ENCODE measurements at places on chromosomes 6 and 20. TPM values are rescaled to one million over a fixed set of nuclear protein-coding genes. Genes with fewer than 3 reads are reported as not detected.

The ITCH gene
- 48.4 TPM for total RNA-seq

The SLPI gene
- total RNA-seq, result not detected

The PTPRT gene
- total RNA-seq, result 1.5 TPM

GRCh38 chr6:83055366-83055964, 10.2 kb downstream of the UBE3D start:
- H3K4me1 ChIP-seq, result no peaks in the 10 kb centered on the region
- no peaks in the 10 kb centered on the region for H3K27me3 ChIP-seq
- H3K4me3 ChIP-seq, result no peak overlapping the region

DNA sequence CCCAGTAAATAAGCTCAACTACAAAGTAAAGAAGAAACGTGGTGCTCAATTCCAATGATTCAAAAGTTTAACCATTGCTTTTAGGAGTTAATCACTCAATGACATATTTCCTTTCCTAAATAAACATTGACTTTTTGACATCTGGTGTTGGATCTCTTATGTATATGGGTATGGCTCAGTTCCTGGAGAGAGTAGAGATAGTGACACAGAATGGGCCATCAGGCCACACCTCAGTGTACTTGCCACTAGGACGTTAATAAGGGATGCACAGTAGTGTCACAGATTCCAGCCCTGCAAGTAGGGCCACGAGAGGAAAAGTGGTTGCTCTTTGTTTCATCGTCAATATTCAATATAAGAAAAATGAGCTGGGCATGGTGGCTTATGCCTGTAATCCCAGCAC, 48.9 kb upstream of the TXNDC5 start:
- H3K4me1 ChIP-seq, result no peaks in the 10 kb centered on the region
- DNase-seq, result no peak
- no peaks in the 10 kb centered on the region for H3K36me3 ChIP-seq
- no peak overlapping the region for H3K27ac ChIP-seq
- no peaks in the 10 kb centered on the region for H3K27me3 ChIP-seq

DNA sequence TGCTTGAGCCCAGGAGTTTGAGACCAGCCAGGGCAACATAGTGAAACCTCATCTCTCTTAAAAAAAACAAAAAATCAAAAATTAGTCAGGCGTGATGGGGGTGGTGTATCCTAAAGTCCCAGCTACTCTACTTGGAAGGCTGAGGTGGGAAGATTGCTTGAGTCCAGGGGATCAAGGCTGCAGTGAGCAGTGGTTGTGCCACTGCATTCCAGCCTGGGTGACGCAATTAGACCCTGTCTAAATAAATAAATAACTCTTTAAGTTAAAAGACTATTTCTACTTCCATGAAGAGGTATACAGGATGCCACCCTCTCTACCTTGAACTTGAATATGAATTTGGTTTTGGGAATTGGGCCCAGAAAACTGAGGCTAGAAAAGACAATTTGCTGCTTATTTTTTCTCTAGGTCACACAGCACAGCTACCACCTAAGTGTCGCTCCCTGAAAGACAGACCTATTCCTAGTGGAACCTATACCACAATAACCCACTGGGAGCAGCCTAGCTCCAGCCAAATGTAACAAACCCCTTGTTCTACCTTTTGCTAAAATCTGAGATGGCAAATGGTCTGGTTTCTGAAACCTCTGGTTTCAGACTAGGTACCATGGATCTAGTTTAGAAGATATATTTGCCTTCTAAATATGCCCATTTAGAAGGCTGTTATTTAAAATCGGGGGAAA, 35.2 kb downstream of the HMGCLL1 start:
- H3K36me3 ChIP-seq, result no peaks in the 10 kb centered on the region
- H3K27ac ChIP-seq, result no peak overlapping the region
- no peaks in the 10 kb centered on the region for H3K27me3 ChIP-seq
- H3K4me1 ChIP-seq, result no peaks in the 10 kb centered on the region
- H3K4me3 ChIP-seq, result no peak overlapping the region

GRCh38 chr6:46730921-46731461, 4.2 kb downstream of the PLA2G7 start:
- H3K4me3 ChIP-seq, result no peak overlapping the region
- H3K27me3 ChIP-seq, result peaks cover 7% of the 10 kb centered on the region
- H3K4me1 ChIP-seq, result no peaks in the 10 kb centered on the region
- no peaks in the 10 kb centered on the region for H3K36me3 ChIP-seq
- DNase-seq, result no peak

DNA sequence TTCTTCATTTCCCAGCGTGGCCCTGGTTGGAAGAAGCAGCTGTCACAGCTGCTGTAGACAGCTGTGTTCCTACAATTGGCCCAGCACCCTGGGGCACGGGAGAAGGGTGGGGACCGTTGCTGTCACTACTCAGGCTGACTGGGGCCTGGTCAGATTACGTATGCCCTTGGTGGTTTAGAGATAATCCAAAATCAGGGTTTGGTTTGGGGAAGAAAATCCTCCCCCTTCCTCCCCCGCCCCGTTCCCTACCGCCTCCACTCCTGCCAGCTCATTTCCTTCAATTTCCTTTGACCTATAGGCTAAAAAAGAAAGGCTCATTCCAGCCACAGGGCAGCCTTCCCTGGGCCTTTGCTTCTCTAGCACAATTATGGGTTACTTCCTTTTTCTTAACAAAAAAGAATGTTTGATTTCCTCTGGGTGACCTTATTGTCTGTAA, 292.7 kb downstream of the ESR1 start:
- H3K36me3 ChIP-seq, result no peaks in the 10 kb centered on the region
- no peak overlapping the region for H3K27ac ChIP-seq
- no peak for DNase-seq

Measured in endodermal cell (in vitro differentiated cells).